SW480 (cell line): ENCODE measurements at places on chromosomes 7 and 10.

DNA sequence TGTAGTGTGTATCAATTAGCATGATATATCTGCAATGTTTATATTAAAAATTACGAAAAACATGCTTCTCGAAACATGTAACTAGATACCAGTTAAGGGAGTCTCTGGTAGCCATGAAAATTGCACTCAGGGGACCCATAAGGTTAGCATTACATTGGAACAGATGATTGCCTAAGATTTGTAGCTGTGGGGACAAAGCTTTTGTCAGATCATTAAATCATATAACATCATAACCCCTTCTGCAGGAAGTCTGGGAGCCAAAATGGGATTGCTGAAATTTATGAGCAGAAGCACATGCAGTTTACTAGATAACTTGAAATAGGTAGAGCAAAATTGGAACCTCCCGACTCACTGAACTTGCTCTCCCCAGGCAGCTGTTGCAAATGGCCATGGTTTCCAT, 235.0 kb upstream of the IGFBP3 start:
- no peak for DNase-seq

DNA sequence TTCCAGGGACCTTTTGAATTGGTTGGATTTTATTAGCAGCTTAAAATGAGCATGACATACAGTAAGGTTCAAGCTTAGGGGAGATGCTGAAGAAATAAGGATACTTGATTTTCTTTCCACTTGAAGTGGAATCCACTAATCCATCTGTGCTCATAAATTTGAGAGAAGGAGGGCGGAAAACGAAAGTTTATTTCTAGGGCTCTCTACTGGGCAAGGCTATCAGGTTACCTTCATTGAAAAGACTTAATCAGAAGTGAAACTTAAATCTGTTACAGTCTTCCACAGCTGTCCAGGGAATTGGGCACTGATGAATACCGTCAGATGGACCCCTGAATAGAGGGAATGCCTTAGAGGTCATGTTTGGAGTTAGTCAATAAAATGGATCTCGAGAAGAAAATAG, 21.8 kb downstream of the AUTS2 start:
- DNase-seq, result no peak

DNA sequence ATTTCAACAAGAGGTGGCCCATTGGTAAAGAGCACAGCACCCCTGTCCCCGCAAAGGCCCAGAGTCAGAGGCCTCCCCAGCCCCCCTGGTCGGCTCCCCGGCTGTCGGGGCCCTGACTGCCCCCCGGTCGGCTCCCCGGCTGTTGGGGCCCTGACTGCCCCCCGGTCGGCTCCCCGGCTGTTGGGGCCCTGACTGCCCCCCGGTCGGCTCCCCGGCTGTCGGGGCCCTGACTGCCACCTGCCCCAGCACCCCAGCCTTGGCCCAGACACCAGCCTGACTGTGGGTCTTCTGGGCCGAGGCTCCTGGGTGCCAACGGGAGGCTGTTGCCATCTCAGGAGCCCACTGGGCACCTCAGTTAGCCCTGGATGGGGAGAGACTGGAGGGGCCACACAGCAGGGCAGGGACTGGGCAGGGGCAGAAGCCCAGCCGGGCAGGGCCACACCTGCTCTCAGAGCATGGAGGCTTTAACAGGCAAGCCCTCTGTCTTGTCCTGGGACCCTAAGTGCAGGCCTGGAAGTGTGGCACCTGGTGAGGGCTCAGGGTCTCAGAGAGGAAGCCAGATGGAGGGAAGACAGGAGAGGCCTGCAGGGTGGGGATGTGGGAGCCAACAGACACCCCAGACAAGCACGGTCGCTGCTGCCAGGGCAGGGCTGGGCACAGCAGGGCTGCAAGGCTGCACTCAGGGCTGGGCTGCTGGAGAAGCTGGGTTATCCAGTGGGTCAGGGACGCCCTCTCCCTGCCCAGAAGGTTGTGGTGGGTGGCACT, 56.5 kb downstream of the JAKMIP3 start:
- no peak for DNase-seq

DNA sequence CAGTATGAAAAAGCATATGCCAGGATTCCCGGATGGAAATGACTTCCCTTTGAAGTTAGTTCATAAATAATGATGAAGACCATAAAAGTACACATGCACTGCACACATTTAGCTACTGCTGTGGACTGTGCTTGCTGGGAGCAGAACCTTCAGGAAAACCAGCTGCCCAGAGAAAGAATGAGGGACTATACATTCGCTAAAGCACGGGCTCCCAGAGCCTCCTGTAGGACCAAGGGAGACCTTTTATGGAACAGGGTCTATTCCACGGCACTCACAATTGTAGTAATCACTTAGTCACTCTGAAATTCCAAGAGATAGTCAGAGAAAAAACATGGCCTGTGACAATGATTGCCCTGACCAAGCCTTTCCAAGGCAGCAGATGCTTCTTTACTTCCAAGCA, 24.1 kb downstream of the SORCS3 start:
- no peak for DNase-seq

DNA sequence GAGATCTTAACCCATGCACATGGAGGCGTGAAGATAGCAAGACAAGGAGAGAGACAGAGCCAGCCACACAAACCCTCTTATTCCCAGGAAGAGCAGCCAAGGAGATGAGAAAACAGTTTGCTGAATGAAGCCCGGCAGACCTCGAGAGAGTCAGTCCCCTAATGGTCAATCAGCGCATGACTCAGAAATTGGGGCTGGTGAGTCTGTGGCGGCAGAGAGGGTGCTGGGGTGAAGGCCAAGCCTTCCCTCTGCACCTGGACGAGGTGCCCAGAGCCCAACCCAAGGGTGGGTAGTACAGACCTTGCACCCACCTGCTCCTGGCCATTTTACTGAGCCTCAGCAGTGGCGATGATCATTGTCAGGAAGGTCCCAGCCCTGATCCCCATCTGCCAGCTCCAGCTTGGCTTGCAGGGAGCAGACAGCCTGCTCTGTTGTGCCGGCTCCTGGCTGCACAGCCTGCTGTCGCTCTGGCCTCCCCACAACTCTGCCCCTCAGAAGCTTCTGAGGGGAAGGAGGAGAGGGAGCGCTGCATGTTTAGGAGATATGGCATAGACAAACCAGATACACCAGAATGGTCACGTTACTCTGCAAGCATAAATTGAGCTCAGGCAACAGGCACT, 256.6 kb downstream of the RPS24 start:
- no peak for DNase-seq

- no peak for DNase-seq
These were observed 565.2 kb downstream of the TCERG1L start for GRCh38 chr10:130746311-130746710.

- DNase-seq, result no peak
These were observed 8.4 kb upstream of the STK32C start for GRCh38 chr10:132316133-132316532.

DNA sequence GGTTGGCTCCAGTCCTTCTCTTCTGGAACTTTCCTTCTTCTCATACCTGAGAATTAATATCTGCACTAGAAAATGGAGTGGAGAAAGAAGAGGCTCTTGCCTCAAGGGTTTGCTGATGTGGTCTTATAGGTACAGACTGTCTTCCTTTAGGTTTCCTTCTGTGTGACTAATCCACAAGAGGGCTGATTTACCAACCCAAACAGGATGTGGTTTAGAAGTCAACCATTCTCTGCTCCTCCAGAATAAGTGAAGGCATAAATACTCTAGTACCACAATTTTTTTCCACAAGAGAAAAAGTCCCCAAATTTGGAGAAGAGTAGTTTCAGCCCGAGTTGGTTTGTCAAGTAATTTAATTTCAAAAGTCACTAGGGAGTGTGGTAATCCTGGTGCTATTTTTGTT, 85.8 kb downstream of the NRP1 start:
- peak; percentile 21 for DNase-seq

DNA sequence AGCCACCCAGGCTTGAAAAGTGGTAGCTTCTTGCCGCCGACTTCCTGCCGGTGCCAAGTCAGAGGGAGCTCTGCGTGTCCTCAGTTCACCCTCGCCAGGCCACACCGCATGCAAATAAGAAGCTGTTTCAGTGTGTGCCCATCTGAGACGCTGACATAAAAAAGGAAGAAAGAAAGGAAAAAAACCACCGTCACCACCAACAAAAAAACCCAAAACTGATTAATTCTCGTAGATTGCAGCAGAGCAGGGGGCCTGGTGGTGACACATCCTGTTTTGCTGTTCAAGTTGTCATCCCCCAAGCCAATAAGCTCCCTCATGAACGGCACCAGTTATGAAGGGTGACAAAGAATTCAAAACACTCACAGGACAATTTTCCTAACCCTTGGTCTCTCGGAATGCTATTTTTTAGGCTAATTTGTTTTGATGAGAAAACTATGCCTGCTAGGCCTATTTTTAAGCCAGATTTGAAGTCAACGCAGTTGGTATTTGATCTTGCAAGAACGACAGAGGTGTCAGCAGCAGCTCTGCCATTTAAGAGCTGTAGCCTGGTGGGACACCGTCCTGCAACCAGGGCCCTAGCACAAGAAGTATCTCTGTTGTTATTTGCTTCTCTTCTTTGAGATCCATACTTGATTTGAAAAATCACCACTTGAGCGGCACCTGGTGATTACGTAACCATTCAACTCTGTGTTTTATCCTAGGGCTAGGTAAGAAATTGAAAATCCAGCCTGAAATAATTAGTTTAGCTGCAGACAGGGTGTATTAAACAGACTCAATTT, 145.6 kb downstream of the PFKFB3 start:
- DNase-seq, result no peak

- DNase-seq, result no peak
These were observed 20.1 kb upstream of the C7orf33 start for GRCh38 chr7:148570510-148570909.

DNA sequence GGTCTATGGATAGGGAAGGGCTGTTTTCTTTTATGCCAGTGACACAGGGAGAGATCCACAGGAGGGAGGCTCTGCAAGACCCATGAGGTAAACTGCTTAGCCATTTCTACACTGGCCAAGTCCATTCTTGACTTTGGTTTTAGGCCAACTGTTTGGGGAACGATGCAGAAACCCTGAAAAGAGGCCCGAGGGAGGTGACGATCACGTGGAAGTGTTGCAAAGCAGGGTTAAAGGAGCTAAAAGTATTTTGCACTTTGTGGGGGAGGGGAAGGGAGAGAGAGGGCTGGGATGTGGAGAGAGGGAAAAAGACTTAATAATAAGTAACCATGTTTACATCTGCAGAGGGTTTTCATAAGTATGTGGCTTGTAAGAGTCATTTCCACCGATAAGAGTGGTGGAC, 239.7 kb downstream of the EMX2 start:
- DNase-seq, result no peak

DNA sequence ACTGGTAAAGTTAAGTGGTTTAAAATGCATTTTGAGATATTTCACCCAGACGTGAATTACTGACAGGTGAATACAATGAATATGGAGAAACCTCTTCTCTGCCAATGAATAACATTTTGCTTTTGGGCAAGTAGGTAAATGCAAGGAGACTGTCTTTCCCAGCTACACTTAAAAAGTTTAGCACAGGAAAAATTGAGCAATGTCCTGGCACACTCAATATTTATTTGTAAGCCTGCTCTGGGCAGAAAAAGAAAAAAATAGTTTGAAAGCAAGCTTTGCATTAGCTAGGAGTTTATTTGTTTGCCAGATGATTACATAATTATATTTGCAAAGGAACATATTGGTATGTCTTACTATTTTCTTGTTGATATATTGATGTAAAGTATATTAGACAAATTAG, 624.2 kb downstream of the ACTR3B start:
- DNase-seq, result no peak

DNA sequence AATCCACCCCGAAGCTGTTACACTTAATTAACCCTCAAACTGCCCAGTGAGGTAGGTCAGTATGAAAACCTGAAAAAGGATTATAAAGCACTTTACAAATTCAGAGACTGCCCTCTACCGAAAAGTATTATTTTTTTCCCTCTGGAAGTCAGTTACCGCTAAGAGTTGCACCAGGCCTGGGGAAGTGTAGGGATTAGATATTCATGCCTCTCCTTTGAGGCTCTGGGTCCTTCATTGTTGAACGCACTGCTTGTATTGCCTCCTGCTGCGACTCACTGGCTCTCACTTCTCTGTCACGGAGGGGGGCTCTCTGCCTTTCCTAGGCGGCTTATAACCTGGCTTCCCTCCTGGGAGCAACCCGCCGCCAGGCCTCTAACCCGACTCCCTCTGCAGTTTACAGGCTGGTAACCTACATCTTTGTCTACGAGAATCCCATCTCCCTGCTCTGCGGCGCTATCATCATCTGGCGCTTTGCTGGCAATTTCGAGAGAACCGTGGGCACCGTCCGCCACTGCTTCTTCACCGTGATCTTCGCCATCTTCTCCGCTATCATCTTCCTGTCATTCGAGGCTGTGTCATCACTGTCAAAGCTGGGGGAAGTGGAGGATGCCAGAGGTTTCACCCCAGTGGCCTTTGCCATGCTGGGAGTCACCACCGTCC, 2.7 kb downstream of the RHBDD2 start:
- DNase-seq, result no peak

GRCh38 chr7:76231071-76231470, 29.4 kb downstream of the SRRM3 start:
- DNase-seq, result no peak

GRCh38 chr10:133159950-133160825, at the start of gene KNDC1:
KNDC1 (plus strand) TSS chr10:133160219; CDS start chr10:133160468, 249 bp downstream.
- DNase-seq, result no peak

GRCh38 chr7:2159176-2159520, 73.6 kb downstream of the MAD1L1 start:
- no peak for DNase-seq

GRCh38 chr7:7335215-7335614, 152.9 kb downstream of the C1GALT1 start:
- DNase-seq, result no peak

GRCh38 chr10:31318382-31318853, 598 bp upstream of the ZEB1 start:
- DNase-seq, result no peak

DNA sequence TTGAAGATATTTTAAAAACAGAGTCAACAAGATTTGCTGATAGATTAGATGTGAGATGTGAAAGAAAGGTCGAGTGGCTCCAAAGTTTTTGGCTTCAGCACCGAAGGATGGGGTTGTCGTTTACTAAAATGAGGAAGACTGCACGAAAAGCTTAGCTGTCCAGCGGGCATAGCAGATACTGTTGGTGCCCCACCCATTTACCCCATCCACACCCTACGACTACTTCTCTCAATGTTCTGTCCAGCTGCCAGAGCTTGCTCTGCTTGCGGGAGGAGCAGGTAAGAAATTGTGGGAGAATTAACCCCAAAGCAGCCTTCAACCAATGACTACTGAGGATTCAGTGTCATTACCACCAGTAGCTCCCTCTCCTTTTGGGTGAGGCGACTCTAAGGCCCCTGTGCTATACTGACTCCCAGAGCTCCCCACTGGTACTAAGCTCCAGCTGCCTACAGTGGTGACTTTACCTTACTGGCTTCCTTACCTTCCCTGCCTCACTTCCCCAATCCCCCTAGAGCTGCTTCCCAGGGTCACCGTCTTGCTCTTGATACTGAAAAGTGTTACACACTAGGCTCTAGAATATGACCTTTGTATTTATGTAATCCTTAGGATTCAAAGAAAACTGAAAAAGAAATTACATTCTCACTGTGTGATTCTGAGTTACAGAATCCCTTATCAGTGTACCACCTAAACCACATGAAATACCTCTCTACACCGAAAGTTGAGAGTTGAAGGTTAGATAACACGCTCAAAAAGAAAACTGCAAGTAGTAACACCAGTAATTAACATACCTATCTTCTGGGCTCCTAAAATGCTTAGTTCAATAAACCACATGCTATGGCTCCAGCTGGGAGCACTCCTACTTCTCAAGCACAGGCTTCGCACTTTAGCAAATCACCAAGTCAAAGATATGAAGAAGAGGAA, 22.3 kb downstream of the CACUL1 start:
- no peak for DNase-seq
